ENCODE measurements at places on chromosomes 4 and X.

- DNase-seq = no peak
Measured at GRCh38 chrX:25941087-25941486, 197.1 kb upstream of the MAGEB18 start.

- DNase-seq = no peak
Measured at GRCh38 chr4:123606946-123607542, 210.4 kb downstream of the SPRY1 start.

- no peak for DNase-seq
Measured at GRCh38 chr4:100114909-100115308, 75.4 kb downstream of the DDIT4L start.

GRCh38 chrX:46500054-46500453 lies 45.2 kb downstream of the ZNF674 start:
- no peak for DNase-seq

DNA sequence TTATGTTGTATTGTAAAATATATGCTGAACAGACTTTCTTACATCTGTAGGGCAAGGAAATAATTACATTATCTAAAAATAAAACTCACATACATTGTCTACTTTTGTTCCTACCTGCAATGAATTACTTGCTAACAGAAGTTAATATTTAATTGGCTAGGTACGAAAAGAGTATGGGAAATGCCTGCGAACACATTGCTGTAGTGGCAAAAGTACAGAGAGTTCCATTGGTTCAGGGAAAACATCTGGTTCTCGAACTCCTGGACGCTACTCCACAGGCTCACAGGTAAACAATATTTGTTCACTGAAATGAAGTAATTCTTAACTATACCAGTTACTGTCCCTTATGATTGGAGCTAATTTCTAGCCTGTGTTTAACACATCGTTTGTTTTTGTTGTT lies 837.4 kb downstream of the ADGRL3 start:
- no peak for DNase-seq

GRCh38 chrX:38879631-38880220 lies 78.5 kb downstream of the MID1IP1 start:
- DNase-seq = no peak

GRCh38 chr4:157221895-157222770 lies 1.6 kb downstream of the GRIA2 start:
- DNase-seq = no peak

- DNase-seq = peak; percentile 29
Measured at GRCh38 chrX:139932073-139932900, 566 bp downstream of the ATP11C start.

DNA sequence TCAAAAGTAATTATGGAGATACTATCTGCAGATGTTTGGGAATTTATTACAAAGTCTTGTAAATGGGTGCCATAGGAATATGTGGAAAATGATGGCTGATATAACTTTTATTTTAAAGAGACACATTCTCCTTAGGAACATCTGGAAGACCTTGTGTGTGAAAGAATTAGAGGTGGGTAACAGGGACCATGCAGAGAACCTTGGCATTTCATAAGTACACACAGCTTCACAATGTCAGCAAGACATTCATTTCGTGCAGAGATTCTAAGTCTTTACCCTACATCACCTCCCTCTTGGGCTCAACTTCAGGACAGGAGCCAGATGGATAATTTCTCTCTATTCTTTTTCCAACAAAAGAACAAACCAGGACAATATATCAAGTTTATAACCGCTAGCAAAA lies 458.1 kb upstream of the INTU start:
- DNase-seq = no peak

- DNase-seq = no peak
Measured at GRCh38 chr4:47427935-47428334, 35.6 kb downstream of the COMMD8 start.

DNA sequence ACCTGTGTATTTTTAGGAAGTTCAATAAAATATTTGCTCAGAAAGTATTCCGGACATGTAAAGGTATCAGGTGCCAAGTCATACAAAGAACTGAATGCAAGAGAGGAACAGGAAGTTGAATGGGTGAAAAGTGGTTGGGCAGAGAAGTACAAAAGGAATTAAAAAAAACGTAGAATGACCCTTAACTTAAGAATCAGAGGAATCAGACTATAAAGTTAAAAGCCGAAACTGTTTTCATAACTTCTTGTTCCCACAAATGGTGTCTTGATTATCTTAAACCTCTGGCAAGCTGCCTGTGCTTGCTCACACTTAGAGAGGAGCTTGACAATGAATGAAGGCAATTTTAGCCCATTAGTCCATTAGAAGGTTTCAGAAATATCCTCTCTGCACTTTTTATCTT lies 81.6 kb upstream of the HHIP start:
- DNase-seq = no peak

DNA sequence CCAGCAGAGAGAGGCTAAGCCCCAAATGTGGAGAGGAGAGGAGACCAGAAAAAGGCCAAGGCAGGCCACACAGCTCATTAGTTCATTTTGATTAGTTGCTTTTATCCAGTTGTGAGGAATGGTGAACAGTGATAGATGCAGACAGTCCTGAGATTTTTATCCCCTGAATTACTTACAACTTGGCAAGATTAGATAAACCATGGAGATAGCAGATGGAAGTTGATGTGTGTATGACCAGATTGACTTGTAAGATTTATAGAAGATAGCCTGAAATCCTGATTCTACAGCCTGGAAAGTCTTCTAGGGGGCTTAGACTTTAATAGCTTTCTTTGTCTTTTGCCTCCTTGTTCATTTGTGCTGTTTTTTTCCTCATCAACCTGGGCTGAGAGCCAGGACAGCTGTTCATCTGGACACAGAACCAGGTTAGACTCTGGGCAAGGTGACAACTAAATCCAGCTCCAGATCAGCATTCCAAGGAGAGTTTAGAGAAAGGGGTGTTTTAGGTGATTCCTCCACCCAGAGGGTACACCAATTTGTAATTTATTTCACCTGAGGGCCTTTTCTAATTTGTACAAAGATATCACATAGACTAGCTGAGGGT lies 215.5 kb downstream of the SPATA18 start:
- DNase-seq = no peak

GRCh38 chrX:7950865-7951264 lies 23.7 kb upstream of the PNPLA4 start:
- DNase-seq = no peak

GRCh38 chr4:39528061-39528465 lies 824 bp upstream of the UGDH start:
- no peak for DNase-seq

DNA sequence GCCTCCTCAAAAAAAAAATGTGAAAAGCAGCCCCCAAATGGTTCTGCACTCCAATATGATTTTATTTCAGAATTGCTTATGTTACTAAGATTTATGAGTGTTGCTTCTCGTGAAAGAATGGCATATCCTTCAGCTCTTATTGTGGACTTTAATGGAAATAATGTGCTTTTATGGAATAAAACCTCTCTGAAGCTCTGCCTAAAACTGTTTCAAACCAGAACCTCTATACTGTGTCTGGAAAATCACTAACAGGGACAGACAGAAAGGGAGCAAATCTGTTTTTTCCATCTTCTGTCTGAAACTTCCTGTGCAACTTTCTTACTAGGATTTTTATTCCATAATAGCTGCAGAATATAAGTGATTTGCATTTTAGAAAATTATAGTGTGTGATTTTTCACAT lies 493.1 kb downstream of the ANKRD50 start:
- no peak for DNase-seq

DNA sequence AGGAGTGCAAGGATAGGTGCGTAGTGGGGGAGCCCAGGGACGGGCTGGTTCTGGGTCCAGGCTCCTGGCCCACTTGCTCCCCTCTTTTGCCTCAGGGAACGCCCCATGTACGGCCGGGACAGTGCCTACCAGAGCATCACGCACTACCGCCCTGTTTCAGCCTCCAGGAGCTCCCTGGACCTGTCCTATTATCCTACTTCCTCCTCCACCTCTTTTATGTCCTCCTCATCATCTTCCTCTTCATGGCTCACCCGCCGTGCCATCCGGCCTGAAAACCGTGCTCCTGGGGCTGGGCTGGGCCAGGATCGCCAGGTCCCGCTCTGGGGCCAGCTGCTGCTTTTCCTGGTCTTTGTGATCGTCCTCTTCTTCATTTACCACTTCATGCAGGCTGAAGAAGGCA lies 1.7 kb downstream of the EMD start:
- no peak for DNase-seq

DNA sequence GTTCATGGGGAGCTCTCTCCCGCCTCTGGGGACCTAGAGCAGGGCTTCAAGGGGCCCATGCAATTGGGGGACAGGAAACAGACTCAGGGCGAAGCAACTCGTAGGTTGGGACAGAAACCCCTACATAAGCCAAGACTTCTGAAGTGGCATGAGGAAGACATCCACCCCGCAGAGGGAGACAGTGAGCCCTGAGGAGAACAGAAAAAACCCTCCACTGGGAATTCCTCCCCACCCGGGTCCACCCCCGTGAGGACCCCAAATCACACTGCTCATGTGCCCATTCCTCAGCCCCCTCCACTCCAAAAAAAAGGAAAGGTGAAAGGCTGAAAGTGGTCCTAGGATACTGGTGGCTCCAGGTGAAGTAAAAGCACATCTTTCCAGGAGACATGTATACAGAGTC lies 74.0 kb downstream of the CPZ start:
- no peak for DNase-seq

DNA sequence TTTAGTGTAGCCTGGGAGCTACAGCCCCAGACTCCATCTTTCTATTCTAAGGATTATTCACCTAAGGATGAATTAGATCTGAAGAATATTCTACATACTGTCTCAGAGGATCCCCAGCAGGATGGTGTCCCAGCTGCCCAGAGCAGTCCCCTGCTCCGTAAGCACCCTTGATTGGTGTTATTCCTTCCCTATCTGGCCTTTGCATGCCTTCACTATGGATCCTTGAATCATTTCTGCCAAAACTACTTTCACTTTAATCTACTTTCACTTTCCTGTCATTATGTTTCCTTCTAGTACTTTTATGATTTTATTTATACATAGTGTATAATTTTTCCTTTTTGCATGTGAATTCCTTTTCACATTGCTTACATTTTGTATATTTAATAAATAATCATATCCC lies 39.2 kb downstream of the ARHGAP24 start:
- no peak for DNase-seq

DNA sequence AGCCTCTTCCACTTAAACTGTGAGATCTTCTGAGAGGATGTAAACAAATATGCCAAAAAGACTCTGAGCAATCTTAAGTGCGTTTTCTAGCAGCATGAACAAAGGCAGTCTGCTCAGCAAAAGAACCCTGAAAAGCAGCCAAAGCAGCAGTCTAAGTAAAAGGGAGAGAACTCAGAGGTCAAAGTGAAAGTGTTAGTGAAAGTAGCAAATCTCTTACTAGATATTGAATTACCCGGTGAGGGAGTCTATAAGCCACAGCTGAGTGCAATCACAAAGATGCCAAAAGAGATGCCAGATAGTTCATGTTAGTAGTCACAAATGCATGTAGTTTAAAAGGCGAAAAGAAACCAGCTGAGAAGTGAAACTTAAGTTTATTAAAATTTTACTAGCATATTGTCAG lies 7.9 kb upstream of the GNRHR start:
- DNase-seq = no peak

DNA sequence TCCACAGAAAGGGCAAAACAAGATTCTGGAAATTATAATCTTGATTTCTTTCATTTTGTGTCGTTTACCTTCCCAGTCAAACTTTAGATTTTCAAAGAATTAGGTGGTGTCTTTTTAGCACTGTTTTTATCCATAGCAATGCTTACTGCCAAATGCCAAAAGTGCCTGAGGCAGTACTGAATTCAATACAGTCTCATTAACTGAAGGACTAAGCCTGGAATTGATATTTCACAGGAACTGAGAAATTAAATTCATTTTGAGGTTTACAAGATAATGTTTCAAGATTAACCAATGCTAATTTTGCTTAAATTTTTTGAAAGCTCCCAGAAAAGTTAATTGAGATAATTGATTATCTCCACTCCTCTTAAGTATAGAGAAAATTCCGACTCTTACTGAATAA lies 68.8 kb upstream of the ARHGAP24 start:
- DNase-seq = no peak

- DNase-seq = no peak
Measured at GRCh38 chr4:76470064-76470463, 35.0 kb downstream of the SHROOM3 start.

GRCh38 chr4:140865253-140866217 lies 109.3 kb upstream of the TBC1D9 start:
- no peak for DNase-seq

DNA sequence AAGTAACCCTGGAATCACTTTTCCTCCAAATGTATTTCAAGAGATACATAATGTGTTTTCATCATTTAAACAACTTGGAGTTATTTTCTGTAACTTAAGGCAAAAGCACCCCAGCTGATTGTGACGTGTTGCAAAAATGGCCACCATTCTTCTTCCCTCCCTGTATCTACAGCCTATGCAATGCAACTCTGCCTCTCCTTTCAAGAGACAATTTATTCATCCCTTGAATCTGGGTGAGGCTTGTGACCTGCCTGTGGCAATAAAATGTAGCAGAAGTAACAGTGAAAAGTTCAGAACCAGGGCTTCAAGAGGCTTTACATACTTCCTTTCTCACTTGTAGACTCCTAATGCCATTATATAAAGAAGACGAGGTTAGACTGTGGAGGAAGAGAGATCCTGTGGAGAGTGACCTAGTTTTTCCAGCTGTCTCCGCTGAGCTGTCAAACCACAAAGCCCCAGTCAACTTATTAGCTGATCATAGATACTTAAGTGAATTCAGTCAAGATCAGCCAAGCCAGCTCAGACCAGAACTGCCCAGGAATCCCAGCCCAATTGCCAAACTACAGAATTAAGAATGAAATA lies 81.0 kb upstream of the KLF3 start:
- DNase-seq = peak; percentile 28

DNA sequence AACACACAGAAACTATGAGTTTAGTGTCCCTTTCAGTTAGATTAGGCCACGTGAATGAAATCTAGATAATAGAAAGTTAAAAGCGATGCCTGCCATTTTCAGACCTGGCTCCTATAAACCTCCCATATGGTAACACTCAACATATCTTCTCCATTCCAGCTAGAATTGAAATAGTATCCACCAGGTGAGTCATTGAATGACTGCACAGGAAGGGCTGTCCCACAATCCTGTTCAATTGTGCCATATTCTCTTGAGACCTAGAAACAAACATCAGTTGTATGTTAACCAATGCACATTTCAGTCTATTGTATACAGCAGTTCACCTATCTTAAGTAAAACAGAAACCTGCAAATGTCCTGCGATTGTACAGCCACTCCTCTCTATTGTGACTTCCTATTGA lies 659.3 kb upstream of the SLIT2 start:
- no peak for DNase-seq

DNA sequence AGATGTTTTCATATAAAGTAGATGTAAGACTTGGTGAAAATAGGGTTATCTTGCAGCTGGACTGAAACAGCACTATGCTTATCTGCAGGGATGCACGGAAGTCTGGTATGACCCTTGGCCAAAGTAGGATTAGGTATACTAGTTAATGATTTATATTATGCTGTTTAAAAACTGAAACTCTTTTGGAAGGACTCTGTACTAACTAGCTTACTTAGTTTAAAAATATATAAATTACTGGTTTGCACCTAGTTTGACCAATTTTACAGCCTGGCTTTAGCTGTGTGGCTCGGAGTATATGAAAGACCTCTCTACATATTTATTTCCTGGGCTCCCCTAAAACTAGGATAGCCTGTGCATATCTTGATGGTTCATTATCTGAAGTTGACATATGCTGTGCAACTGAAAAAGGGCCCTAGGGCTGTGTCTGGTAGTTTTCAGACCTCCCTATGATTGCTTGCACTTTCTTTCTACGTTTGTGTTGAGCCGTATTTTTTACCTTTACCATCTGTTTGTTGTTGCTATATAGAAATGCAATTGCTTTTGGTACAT lies 89.2 kb downstream of the TMEM144 start:
- DNase-seq = no peak
